Amygdala (tissue), 56 donors: ENCODE measurements at places on chromosomes 7 and 10.

- no peak for DNase-seq
Observed at GRCh38 chr7:48112401-48113165, 23.5 kb downstream of the UPP1 start.

DNA sequence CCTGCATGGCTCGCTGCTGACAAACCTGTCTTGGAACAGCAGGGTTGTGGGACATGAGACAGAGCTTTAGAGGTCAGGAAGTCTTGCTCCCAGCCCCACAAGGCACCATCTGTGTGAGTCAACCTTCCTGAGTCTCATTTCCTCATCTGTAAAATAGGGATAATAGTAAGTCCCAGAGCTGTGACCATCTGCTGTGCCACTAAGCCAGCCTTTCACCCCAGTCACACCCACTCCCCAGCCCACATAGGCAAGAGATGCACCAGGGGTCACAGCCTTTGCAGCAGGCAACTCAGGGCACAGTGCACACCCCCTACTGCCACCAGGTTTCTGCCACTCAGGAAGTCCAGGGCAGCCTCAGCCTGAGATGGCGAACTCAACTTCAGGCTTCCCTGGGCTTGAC is 29.4 kb upstream of the CDH23 start:
- no peak for DNase-seq

- DNase-seq: no peak
Observed at GRCh38 chr10:126647116-126647515, 23.4 kb downstream of the C10orf90 start.

GRCh38 chr7:144110272-144110671 is 889 bp downstream of the OR2A2 start:
- no peak for DNase-seq

- no peak for DNase-seq
Observed at GRCh38 chr7:116307253-116307652, 96.9 kb downstream of the TES start.

- no peak for DNase-seq
Observed at GRCh38 chr10:13820119-13820963, 233.6 kb downstream of the PRPF18 start.

- DNase-seq: no peak
Observed at GRCh38 chr7:149509774-149510173, 12.2 kb upstream of the ZNF746 start.

- DNase-seq: no peak
Observed at GRCh38 chr7:46003161-46003560, 82.1 kb upstream of the IGFBP3 start.

DNA sequence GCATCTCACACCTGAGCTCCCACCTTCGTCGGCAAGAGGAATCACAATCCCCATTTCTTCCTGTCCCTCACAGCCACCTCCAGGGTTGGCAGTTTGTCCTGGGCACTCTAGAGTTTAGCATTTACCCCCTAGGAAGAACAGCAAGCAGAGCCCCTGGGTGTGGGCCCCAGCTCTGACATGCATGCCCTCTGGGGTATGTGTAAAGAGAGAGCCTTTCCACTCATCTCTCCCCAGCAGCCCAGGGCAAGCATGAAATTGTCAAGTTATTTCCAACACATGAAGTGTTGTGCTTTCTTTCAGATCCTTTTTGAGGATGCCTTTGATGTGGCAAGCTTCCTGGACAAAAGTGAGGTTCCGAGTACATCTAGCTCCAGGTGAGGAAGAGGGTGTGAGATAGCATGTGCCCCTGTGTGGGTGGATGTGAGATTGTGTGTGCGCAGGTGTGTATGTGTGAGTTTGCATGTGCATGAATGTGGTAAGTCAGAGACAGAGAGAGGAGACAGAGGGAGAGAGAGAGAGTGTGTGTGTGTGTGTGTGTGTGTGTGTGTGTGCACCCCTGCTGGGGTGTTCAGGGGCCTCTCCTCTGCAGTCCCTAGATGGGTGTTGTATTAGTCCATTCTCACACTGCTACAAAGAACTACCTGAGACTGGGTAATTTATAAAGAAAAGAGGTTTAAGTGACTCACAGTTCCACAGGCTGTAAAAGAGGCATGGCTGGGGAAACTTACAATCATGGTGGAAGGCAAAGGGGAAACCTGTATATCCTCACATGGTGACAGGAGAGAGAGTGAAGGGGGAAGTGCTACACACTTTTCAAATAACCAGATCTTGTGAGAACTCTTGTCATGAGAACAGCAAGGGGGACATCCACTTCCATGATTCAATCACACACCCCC is 18.1 kb downstream of the STRA8 start:
- no peak for DNase-seq

- no peak for DNase-seq
Observed at GRCh38 chr7:24690251-24690650, 67.0 kb downstream of the GSDME start.

GRCh38 chr7:100680576-100681271 is 7.2 kb downstream of the GNB2 start:
- DNase-seq: no peak

- peak; percentile 3 for DNase-seq
Observed at GRCh38 chr7:67462781-67463191, 466.2 kb downstream of the TYW1 start.

- no peak for DNase-seq
Observed at GRCh38 chr10:133445268-133445732, 8.4 kb upstream of the SCART1 start.

- no peak for DNase-seq
Observed at GRCh38 chr10:122419016-122419415, 35.4 kb upstream of the ARMS2 start.

GRCh38 chr10:3131098-3131497 is 41.5 kb downstream of the PITRM1 start:
- DNase-seq: no peak

GRCh38 chr7:77434570-77435275 is 18.6 kb upstream of the GSAP start:
- DNase-seq: no peak

DNA sequence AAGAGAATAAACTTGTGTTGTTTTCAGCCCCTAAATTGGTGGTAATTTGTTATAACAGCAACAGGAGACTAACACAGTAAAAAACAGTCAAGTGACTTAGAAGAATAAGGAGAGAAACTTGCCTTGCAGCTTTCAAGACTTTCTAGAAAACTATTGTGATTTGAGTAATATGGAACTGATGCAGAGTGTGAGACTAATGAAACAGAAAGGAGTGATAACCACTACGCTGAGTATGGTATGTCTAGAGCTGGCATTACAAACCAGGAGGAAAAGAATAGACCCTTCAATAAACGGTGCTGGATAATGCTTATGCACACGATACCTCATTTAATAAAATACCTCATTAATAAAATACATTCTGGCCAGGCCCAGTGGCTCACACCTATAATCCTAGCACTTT is 99.9 kb downstream of the CREM start:
- no peak for DNase-seq

GRCh38 chr7:5441840-5442503 is 18.3 kb upstream of the TNRC18 start:
- DNase-seq: no peak

DNA sequence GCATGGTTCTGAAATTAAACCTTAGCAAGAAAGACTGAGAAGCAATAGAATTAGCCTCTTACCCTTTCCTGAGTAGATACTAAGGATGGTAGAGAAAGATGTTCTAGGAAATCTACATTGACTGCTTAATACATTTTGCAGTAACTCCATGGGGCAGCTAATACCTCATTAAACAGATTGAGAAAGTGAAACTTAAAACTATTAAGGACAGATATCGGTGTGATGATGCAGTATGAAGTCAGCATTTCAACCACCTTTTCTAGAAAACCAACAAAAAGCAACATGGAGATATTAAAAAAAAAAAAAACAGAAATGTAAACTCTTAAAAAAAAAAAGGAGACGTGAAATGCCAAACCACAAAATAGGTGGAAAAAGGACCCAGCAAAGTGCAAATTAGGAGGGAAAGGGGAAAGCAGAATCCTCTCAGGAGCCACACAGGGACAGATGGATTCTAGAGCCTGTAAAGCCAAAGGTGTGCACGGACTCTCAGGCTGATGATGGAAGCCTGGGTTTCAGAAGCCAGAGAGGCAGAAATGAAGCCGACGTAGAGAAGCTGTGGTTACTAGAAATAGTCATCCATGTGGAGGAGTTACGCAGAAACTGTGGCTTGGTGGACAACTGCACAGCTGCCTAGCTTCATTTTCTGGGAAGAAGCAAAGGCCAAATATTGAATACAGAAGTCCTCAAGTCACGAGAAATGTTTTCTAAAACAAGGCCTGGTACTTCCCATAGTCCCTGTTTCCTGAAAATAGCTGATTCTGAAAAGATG is 38.1 kb upstream of the GPR141 start:
- no peak for DNase-seq

GRCh38 chr7:45651540-45651939 is 77.4 kb downstream of the ADCY1 start:
- no peak for DNase-seq

- DNase-seq: no peak
Observed at GRCh38 chr7:17654940-17655339, 285.4 kb downstream of the SNX13 start.

GRCh38 chr7:28998105-28998504 is 40.0 kb upstream of the TRIL start:
- no peak for DNase-seq

GRCh38 chr10:70267161-70267933 is 16.5 kb downstream of the NPFFR1 start:
- DNase-seq: no peak

DNA sequence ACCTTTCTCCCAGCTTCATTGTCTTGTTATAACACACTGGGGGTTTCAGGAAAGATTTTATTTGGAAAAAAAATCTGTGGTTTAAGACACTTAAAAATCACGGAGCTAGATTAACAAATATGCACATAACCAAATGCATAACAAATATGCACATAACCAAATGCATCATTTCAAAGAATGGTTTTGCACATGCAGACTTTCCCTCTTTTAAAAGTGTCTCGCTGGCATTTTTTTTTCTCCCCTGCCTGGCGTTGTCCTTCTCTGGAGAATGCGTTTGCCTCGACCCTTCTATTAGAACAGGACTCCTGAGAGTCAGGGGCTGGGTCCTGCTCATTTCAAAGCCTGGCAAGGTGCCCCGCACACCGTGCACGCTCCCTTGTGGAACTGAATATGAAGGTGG is 42.7 kb upstream of the LOXL4 start:
- no peak for DNase-seq

GRCh38 chr7:122463631-122464030 is 159.1 kb upstream of the FEZF1 start:
- DNase-seq: no peak

DNA sequence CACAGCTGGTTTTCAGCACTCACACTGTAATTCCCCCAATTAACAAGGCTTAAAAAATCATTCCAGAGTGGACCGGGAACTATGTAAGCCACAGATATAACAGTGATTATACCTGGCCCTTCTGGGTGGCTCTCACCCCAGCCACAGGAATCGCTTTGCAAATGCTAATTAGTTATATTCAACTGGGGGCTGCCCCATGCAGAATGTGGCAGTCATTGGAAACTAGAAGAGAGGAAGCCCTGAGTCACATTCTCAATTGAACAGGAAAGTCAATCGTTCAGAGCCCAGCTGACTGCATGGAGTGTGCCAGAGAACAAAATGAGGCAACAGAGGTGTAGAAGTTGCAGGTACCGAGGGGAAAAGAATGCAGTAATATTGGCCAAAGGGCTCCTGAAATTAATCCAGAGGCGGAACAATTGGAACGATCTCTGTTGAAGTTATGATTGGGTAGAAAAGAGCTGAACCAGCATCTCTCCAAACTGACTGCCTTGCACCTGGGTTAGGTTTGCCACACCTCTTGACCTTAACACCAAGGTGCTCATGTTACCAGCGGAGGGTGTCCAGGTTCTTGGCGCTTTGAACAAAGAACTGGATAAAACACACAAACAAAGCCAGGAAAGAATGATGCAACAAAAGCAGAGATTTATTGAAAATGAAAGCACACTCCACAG is 909.7 kb upstream of the AUTS2 start:
- DNase-seq: no peak
